Osteoblast (primary cell): ENCODE measurements at places on chromosomes 6 and 20.

- DNase-seq = peak; percentile 64
These were observed 143.1 kb downstream of the CDH26 start for GRCh38 chr20:60101201-60101890.

GRCh38 chr6:40626886-40627285 lies 39.7 kb upstream of the LRFN2 start:
- DNase-seq = no peak

DNA sequence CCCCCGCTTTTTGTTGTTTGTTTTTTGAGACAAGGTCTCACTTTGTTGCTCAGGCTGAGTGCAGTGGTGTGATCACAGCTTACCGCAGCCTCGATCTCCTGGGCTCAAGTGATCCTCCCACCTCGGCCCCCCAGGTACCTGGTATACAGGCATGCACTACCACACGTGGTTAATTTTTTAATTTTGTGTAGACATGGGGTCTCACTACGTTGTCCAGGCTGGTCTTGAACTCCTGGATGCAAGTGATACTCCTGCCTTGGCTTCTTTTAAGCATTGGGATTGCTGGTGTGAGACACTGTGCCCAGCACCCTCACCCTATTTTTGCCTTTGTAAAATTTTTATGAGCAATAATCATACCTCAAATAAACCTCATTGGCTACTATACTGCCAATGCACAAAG lies 5.5 kb downstream of the ENPP3 start:
- no peak for DNase-seq

DNA sequence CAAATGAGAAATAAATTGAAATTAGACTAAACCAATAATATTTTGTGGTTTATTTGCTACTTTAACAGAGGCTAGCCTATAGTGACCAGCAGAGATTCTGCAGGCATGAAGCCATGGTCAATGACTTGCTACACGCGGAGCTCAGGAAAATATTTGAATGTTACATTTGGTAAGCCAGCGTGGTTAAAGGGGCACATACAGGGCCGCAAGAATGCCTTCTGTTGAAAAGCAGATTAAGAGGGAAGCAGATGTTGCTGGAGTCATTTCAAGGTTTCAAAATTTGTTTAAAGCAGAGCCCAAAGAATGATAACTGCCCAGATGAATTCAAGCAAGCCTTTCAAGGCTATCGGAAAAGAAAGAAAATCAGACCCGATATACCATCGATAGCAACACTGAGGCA lies 294.3 kb upstream of the MAN1A1 start:
- DNase-seq = no peak

GRCh38 chr6:26516481-26517427 lies 16.7 kb downstream of the BTN1A1 start:
- DNase-seq = no peak

- DNase-seq = no peak
These were observed 105.8 kb upstream of the NOX3 start for GRCh38 chr6:155561257-155561965.

DNA sequence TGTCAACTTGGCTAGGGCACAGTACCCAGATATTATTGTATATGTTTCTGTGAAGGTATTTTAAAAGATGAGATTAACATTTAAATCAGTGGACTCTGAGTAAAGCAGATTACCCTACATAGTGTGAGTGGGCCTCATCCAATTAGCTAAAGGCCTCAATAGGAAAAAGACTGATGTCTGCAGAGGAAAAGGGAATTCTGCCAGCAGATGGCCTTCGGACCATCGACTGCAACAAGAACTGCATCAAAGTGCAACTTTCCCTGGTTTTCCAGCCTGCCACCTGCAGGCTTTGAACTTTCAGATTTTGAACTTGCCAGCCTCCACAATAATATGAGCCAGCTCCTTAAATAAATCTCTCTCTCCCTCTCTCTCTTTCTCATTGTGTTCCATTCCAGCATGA lies 80.5 kb downstream of the IMPG1 start:
- no peak for DNase-seq

DNA sequence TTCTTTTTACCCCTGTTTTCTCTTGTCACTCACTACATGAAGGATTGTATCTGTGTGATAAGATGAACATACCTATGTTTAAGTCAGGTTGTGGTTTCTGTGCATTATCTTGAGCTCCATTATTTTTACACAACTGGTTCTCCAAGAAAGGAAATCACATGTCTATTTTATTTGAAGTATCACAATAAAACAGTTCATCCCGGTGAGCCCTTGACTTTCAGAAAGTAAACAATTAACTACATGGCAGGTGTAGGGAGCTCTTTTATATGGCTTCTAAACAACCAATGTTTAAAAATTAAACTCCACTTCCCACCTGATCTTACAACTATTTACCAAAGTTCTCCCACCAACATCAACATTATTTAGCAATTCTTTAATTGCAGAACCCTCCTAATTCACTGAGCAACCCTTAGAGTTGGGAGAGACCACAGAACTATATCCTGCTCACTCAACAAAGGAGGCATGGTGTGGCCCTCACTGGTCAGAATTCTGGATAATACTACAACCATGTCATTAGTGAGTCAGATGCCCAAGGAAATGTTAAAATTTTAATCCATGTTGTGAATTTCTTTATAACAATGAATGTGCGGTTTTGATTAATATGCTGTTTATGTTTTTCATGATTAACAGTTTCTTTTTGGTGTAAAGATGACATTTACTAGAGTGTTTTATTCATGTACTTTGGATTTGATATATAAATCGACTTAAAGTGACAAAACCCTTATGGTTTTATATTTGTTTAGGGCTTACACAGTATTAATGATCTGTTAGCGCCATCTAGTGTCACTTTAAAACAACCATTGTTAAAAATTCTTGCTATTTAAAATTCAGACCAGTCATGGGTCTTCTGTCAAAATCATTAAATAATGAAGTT lies 50.0 kb upstream of the SCGN start:
- no peak for DNase-seq

DNA sequence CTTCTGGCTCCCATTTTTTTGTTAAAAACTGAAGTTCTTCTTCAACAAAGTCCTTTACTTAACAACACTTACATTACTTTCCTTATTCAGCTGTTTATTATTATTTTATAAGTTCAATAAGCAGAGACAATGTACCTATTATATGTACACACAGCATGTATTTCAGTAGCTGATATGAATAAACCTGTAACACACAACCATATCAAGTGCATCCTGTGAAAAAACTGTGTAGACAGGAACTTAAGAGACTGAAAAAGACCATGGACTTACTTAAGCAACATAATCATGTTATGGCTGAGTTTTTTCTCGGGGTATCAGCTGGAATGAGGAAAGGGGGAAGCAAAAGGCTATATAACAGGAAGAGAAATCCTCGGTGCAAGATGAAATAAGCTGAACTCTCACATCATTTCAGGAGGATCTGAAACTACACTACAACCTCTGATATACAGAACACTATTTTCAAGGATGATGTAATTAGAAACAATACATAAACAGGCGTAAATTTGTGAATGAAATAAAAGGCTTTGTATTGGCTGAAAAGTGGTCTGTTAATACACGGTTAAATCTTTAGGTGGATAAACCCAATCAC lies 70.9 kb downstream of the REV3L start:
- no peak for DNase-seq

- DNase-seq = no peak
These were observed 1.7 kb downstream of the SPDEF start for GRCh38 chr6:34554291-34555006.

DNA sequence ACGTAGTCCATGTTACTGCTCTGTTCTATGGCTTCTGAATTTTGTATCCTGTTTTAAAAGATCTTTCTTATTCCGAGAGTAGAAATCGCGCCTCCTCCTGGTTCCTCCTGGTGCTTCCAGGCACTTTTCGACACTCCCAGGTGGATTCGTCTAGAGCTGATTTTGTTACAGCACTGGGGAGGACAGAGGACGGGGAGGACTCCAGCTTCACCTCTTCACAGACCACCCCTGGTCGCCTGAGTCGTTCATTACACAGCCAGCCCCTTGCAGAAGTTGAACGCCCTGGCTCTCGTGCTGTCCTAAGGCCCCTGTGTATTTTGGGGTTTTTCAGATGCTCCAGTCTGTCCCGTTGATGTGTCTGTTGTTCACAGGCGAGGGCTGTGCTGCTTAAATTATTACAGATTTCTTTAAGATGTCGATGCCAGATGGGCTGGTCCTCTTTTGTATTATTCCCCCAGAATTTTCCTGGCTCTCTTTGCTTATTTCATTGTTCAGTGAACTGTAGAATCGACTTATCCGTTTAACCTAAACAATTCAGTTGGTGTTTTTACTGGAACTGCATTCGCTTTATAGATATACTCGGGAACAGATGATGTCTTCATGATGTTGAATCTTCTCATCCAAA lies 30.5 kb downstream of the COL20A1 start:
- DNase-seq = no peak

DNA sequence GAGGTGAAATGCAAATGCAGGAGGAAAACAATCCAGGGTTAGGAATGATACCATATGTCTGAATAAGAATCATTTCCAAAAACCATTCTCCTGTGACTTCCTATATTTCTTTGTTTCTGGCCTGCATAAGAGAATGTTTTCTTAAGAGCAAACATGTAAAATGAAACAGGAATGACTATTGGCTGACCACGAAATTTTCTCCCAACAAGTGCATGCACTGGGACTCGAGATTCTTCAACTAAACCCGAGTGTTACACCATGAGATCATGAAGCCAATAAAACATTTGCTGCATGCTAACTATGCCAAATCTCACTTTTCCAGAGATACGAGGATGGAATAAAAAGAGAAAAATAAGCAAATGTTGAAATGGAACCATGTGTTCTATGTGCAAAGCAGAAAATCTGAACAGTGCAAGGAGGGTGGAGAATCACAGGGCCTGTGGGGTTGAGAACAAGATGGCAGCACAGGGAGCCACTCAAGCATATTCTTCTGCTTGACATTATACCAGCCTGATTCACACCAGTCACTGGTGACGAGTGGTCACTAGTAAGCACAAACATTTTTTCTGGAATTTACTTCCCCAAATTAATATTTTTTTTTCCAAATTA lies 212.2 kb upstream of the FOXA2 start:
- no peak for DNase-seq
